ENCODE measurements at places on chromosomes 11 and 22. TPM values are rescaled to one million over a fixed set of nuclear protein-coding genes. Genes with fewer than 3 reads are reported as not detected.

NAV2 gene
- total RNA-seq, result 42.3 TPM

OR8G5 gene
- not detected for total RNA-seq

DNA sequence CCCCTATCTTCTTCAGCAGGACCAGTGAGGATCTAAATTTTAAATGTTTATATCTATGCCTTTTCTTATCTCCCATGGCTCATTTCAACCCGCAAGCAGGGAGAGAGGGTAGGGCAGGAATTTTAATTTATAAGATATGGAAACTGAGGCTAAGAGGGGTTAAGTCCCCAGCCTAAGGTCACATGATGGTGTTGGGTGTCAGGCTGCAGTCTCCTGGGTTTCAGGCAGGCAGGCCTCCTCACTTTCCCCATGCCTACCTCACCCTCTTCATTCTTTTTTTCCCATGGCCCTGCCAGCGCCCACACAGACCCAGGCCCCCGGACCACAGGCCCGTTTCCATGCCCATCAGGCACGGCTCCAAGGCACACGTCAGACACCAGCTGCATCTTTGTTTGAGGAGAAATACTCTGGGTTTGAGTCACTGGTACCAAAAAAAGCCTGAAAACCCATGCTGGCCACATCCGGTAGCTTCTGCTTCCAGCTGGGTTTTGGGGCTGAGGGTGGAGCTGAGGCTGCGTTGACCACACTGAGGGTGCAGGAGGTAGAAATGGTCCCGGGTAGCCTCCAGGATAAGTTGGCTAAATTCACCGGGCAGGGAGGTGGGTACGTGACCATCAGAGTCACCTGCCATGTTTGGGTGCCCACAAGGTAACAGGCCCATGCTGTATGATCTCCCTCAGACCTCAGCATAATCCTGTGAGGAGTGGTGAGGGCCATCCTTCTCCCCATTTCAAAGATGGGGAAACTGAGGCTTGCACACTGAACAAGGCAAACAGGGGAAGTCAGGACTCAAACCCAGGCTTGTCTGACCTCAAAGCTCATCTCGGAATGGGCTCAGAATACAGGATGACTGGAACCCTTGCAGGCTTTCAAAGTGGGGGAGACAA is 7.5 kb downstream of the CRYBB1 start:
- no peak for DNase-seq

DNA sequence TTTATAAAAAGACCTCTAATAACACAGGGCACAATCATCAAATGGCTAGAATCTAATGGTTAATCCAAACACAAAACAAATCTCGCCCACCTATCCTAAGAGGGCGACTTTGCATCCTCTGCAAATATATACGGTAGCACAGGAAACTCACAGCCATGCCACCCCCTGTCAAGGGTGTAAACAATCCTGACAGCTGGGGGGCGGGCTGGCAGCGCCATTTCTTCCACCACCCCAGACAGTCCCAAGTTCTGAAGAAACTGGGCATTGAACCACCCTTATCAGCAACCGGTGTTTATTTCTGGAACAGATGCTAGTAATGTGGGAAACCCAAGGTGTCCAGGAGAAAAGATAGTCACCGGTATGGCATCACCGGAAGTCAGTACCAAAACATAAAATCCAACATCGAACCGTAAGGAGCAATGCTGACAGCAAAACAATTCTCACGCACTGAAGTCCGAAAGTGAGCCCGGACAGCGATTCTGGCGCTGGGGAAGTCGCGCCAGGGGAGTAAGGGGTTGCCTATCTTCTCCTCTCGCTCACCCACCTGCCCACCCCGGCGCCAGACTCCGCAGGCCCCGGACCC is 825 bp downstream of the FBXO3 start:
- peak; percentile 21 for DNase-seq

DNA sequence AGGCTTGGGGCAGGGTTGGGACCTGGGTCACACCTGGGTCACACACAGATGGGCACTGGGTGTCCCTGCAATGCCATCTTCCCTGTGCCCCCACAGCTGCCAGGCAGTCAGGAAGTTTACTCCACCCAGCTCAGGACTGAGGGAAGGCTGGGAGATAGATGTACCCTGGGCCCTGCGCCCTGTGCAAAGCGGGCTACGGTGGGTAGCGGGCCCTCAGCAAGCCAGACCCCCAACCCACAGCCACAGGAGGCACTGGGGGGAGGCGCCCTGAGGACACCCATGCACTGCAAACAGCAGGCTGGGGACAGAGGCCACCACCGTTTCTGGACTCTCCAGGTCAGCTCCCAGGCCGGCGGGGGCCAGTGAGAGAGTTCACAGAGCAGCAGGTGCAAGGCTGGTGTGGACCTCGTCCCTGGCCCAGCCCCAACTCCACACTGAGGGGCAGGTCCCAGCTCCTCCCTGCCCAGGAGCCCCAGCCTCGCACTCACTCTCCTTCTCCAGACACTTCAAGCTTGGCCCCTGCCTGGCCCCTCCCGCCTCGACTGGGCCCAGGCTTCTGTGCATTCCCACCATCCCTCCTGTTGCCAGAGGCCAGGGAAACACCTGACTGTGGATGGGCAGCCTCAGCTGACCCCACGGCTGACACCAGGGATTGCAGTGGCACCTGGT is 4.9 kb downstream of the DUSP8 start:
- DNase-seq, result no peak

GRCh38 chr22:41757502-41757901 is 43.0 kb upstream of the CCDC134 start:
- DNase-seq, result no peak

GRCh38 chr11:131688048-131688693 is 317.8 kb downstream of the NTM start:
- peak; percentile 82 for DNase-seq

DNA sequence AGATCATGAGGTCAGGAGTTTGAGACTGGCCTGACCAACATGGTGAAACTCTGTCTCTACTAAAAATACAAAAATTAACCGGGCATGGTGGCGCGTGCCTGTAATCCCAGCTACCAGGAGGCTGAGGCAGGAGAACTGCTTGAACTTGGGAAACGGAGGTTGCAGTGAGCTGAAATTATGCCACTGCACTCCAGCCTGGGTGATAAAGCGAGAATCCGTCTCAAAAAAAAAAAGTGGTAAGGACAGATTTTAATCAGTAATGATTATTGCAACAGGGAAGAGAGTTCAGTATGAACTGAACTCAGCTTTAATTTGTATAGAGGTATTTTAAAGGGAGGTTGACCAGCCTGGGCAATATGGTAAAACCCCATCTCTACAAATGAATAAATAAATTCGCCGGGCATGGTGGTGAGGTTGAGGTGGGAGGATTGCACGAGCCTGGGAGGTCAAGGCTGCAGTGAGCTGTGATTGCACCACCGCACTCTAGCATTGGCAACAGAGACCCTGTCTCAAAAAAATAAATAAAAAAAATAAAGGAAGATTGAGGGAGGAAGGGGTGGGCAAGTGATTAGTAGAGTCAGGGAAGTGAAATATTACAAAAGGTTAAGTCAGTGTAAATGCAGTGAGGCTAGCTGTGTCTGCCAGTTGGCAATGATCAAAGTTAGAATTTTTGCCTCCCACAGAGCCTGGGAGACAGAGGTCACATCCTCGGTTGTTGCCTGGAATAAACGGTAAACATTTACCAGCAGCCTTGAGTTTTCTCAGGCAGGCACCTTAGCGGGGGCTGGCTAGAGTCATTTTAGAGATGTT is 2.6 kb upstream of the MCM5 start:
- DNase-seq, result no peak

Data from GM23338 (cell line).